ENCODE measurements at places on chromosomes 16 and 17. TPM values are rescaled to one million over a fixed set of nuclear protein-coding genes. Genes with fewer than 3 reads are reported as not detected.

Gene NPIPA5
- 4.7 TPM for total RNA-seq

Gene TMEM106A
- 10.1 TPM for total RNA-seq

- no peak for DNase-seq
Observed at GRCh38 chr17:77349976-77350830, 209.4 kb downstream of the SEC14L1 start.

DNA sequence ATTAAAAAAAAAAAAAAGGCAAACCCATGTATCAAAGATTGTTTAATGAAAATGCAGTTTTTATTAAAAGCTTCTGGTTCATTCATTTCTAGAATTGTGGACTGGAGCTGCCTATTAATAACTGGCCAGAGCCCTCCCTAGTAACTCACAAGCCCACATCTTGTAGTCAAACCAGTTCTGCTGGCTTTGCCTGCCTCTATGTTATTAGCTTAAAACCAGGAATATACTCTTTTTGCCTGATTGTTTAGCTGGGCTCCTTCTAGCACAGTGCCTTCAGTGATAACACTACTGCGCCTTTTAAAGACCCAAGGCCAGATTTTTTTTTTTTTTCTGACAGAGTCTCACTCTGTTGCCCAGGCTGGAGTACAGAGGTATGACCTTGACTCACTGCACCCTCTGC, 26.0 kb downstream of the TAC4 start:
- DNase-seq = no peak

GRCh38 chr16:72025404-72026114, 17.0 kb downstream of the DHODH start:
- no peak for DNase-seq

DNA sequence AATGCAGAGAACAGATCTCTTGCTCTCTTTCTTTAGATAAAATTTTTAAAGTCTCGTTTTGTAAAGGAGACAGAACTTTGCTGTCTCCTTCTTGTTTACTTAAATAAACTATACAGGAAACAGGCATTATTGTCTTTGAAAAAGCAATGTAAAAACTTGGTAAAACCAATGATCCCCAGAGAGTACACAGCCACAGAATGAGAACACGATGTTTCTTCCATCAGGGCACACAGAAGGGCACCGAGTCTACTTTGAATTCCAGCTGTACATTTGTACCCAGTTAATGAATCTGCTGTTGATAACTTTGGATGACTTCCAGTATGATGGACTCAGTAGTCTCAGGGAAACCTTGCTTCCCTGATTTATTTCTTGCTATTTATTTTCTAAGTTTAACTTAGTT, 8.1 kb upstream of the TMEM100 start:
- no peak for DNase-seq

GRCh38 chr17:50482516-50482915, 3.9 kb downstream of the RSAD1 start:
- DNase-seq = peak; percentile 82
